Forelimb muscle (tissue), 1 donor: ENCODE measurements at places on chromosomes 2 and 18. TPM values are rescaled to one million over a fixed set of nuclear protein-coding genes. Genes with fewer than 3 reads are reported as not detected.

Gene KIF1A
- polyA plus RNA-seq, result 3.6 TPM

Gene ABCB11
- not detected for polyA plus RNA-seq

Gene KCNIP3
- 7.9 TPM for polyA plus RNA-seq

Gene KCNG2
- polyA plus RNA-seq, result 0.46 TPM

Gene SPC25
- polyA plus RNA-seq, result 7.5 TPM

Gene RAX
- not detected for polyA plus RNA-seq
